ENCODE measurements at places on chromosomes 5 and 9.

DNA sequence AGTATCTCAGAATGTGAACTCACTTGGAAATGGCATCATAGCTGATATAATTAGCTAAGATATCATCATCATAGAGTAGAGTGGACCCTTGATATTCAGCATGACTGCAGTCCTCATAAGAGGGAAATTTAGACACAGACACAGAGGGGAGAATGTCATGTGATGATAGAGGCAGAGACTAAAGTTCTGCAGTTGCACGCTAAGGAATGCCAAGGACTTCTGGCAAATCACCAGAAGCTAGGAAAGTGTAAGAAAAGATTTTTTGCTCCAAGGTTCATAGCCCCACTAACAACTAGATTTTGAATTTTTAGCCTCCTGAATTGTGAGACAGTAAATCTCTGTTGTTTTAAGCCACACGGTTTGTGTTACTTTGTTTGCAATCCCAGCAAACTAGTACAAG lies 612.6 kb upstream of the ST8SIA4 start:
- no peak for DNase-seq

- no peak for DNase-seq
Measured at GRCh38 chr5:59348189-59348588, 545.3 kb downstream of the PDE4D start.

DNA sequence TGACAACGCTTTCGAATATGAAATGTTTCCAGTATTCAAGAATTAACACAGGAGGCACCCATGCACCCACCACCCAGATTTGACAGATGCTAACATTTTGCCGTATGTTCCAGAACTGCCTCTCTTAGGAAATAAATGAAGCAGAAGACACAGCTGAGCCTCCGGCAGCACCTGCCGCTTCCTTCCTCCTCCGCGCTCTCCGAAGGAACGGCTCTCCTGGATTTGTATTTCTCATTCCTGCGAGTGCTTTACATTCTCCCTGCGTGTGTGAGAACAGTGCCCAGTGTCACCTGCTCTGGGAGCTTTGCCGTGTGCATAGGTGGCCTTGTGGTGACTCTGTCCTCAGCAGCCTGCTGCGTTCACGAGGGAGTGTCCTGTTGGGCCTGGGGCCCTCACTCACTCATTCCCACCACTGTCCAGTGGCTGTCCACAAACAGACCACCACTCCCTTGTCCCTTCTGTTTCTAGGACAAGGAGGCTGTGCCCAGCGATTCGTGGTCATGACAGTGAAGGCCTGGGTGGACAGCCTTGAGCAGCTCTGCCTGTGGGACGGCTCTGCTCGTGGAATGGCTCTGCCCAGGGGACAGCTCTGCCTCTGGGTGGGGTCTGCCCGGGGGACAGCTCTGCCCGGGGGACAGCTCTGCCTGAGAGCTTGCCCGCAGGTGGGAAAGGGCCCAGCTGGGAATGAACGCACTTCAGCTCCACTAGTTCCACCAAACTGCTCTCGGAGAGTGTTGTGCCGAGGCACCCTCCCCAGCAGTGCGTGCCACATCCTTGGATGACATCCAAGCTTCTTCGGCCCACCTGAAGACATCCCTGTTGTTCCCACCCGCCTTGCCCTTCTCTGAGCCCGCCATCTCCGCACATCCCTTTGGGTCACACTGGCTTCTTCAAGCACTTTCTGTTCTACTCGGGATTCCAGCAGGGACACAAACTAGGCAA lies 170.5 kb upstream of the PPP1R26 start:
- DNase-seq, result peak; percentile 86

GRCh38 chr5:132999246-132999645 lies 27.1 kb downstream of the ZCCHC10 start:
- DNase-seq, result no peak

DNA sequence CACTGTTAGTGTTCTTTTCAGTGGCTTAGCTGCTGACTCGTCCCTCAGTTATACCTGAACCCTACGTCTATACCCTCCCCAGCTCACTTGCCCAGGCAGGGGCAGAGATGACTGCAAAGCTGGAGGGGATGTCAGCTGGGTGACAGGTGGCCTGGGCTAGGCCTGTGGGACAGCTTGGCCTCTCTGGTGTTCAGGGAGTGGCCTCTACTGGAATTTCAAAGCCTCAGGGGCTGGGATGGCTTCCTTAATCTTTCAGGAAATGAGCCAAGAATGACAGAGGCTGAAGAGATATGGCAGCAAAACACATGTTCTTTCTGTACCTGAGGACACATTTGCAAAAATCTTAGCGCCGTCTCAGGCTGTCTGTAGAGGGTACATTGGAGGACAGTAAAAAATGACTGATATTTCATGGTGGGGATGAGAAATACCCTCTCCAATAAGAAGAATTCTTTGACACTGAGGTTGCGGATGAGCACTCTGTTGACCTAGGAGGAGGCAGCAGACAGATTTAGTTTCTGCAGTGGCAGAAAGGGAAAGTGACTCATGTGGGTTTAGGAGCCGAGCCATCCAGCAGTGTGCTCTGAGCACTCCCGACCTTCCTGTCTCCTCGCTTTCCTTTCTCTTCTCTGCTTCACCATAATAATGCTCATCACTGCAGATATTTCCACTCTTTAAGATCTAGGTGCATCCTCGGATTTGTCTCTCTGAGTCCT lies 54.4 kb downstream of the ENTREP1 start:
- no peak for DNase-seq

DNA sequence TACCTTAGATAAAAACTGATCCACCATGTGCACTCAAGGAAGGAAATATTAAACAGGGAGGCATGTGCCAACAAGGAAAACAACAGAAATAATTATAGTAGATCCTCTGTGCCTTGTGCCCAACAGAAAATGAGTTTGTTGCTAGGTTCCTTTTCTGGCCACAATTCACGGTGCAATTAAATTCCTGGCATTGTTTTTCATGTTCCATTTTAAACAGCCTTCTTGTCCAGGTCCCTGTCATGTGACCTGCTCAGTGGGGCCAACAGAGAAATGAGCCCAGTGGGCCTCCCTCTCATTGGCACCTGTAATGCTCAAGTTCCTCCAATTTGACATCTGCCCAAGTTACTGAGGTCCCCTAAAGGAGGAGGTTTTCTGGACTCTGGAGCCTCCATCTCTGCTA lies 56.5 kb downstream of the SPOCK1 start:
- DNase-seq, result no peak

- no peak for DNase-seq
Measured at GRCh38 chr5:97400537-97400936, 217.5 kb upstream of the RIOK2 start.

DNA sequence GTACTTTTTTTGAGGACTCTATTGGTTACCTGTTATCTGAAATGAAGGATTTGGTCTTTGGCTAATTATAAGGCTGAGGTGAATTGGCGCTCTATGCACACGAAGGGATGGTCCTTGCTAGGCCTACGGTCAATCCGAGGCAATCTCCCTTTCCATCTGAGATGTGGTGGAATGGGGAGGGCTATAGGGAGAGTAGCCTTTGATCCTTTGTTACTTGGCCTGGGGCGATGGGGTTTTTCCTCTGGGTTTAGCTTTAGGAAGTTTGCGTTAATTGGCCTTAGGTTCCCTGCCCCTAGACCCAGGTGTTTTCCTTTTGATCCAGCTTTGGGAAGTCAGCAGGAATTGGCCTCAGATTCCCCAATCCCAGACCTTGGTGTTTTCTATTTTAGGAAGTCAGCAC lies 102.1 kb upstream of the C9orf72 start:
- no peak for DNase-seq

GRCh38 chr9:120983259-120983837 lies 56.8 kb upstream of the TRAF1 start:
- no peak for DNase-seq

GRCh38 chr5:144487207-144487606 lies 316.5 kb downstream of the KCTD16 start:
- no peak for DNase-seq

DNA sequence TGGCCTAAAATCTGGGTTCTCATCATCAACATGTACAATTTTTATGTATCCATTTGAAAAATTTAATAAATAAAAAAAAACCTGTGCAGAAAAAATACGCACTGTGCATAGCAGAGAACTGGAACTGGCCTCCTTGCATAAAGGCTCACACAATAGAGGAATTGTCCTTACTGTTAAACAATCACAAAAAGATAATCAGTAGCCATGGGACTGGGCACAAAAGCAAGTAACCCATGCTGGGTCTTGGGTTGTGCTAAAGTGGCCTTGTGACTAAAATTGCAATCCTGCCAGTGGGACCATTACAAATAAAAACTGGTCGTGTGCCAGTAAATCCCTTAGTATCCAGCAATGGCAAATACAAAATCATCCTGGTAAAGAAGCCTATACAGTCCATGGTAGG lies 1646.6 kb downstream of the MAT2B start:
- no peak for DNase-seq

- DNase-seq, result no peak
Measured at GRCh38 chr5:168179192-168179593, 112.3 kb upstream of the WWC1 start.

- no peak for DNase-seq
Measured at GRCh38 chr9:128078504-128079434, 10.7 kb downstream of the SLC25A25 start.

- no peak for DNase-seq
Measured at GRCh38 chr9:98201102-98201501, 8.7 kb upstream of the CORO2A start.

DNA sequence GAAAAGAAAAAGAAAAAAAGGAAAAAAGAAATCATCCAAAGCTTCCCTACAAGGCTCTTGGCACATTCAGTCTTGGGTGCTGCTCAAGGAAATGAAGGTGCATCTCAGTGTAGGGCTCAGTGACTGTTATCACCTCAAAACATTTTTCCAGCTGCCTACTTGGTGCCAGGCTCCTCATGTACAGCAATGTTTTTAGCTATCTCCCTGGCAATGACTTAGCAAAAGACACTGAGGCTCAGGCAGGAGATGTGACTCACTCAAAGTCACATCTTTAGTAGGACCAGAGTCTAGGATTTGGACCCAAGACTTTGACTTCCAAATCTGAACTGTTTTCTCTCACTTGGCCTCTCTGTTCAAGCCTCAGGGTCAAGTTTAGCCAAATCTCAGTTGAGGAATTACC lies 264.2 kb downstream of the CRB2 start:
- DNase-seq, result no peak

GRCh38 chr9:71683598-71684235 lies 84.6 kb downstream of the CEMIP2 start:
- no peak for DNase-seq

DNA sequence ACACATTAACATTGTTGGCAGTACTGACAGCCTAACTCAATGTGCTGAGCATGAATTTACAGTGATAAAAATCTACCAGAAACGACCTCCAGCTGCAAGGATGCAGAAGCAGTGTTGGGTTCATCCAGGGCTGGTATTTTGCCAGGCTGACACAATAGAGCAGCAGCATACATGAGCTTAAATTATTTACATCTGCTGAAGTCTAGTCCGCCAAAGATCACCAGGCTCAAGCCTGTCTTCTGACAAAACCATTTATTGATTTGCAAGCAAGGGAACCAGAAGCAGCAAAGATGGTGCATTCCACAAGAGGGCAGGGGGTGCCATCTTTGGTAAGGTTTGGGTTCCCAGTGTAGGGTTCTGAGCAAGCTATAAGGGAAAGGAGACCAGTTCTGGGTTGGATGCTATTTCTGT lies 8.7 kb upstream of the C5orf34 start:
- no peak for DNase-seq

- DNase-seq, result no peak
Measured at GRCh38 chr9:27496135-27496504, 28.0 kb upstream of the IFNK start.

- no peak for DNase-seq
Measured at GRCh38 chr5:78527054-78527859, 121.3 kb downstream of the LHFPL2 start.

DNA sequence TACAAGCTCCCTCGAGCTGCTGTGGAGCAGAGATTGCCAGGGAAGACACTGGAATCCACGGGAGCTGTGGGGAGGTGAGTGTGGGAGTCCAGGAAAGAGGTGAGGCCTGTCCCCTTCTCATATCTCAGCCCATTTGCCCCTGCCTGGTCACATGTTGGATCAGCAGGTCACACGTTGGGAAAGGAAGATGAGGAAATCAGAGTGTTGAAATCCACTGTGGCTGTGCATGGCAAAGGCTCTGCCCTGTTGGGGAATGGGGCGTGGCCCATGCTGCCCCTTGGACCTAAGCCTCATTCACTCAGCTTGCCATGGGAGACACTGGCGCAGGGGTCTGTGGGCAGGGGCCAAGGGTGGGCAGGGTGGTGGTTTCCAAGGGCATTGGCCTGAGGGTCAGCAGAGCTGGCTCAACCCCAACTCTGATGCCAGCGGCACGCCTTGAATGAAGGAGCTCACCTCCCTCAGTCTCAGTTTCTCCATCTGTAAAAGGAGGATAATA lies 85.4 kb upstream of the CPEB4 start:
- DNase-seq, result no peak

DNA sequence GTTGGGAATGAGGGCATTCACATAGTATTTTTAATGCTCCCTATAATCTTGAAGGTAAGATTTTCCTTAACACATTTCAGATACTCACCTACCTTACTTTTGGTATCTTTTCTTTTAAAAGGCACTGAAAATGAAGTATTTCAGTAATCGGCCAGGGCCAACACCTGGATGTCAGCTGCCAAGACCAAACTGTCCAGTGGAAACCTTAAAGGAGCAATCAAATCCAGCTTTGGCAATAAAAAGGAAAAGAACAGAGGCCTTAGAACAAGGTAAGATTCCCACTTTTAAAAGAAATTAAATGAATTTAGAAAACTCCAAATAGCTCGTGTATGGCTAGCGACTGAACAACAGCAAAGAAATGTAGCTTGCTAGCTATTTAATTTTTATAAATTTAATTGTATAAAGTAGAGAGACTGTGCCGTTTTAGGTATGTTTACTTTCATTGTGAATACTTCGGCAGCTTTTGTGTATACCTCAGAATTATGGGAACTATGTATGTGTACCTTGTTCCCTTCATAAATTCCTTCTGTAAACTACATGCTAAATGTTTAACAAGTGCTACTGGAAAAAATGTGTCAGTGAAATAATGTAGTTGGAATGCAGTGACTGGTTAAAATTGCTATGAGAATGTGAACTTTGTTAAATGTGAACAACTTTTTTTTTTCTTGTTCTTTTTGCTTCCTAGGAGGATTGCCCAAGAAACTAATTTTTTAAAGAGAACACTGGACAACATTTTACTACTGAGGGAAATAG lies 41.9 kb downstream of the CDK7 start:
- no peak for DNase-seq

- DNase-seq, result no peak
Measured at GRCh38 chr9:121734465-121734864, 83.0 kb downstream of the DAB2IP start.

- no peak for DNase-seq
Measured at GRCh38 chr5:74673011-74673790, 11.8 kb upstream of the HEXB start.

DNA sequence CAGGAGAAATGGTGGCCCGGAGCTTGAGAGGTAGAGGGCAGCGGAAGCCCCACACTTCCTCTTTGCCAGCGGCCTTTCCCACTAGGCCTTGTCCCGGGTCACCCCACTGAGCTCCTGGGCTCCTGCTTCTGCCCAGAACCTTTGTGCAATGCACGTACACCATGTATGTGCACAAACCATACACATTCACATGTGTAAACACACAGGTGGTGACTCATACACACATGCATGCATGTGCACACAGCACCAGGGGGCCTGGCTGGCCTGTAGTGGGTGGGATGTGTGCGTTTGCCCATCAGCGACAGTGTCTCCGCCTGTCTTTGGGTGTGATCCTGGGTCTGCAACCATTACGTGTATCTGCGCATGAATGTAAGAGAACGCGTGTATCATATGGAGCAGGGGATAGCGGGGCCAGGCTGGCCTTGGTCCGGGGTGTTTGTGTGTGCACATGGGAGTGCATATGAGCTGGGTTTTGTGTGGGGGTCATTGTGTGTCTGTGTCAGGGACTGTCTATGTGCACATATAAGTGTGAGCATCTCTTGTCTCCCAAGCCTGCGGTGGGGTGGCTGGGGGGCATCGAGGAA lies 43.7 kb downstream of the PSD2 start:
- DNase-seq, result no peak

All from DMS79 (cell line).